ENCODE measurements at places on chromosomes 4 and X. TPM values are rescaled to one million over a fixed set of nuclear protein-coding genes. Genes with fewer than 3 reads are reported as not detected.

ARHGAP6 gene
- 1.4 TPM for total RNA-seq

L1CAM gene
- 0.24 TPM for total RNA-seq

SPATA18 gene
- total RNA-seq: 3.5 TPM

DNA sequence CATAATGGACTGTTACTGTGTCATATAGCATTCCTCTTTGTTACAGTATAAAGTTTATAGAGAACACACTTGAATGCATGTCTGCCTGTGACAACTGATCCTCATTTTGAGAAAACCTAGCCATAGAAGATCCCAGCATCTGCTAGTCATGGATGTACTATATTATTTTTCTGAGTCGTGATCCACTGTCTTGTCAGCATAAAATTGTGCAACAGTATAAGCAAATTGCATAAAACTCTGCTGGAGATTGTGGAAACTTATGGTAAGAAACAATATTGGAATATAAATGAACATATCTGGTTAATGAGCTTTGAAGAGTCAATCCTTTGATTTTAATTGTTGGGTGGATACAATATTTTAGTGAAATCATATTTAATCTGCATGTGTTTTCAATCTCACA is 3.6 kb downstream of the NEIL3 start:
- no peaks in the 10 kb centered on the region for H3K27me3 ChIP-seq
- no peaks in the 10 kb centered on the region for H3K4me1 ChIP-seq
- H3K27ac ChIP-seq: no peak overlapping the region
- no peak overlapping the region for H3K4me3 ChIP-seq
- no peak for DNase-seq
- H3K36me3 ChIP-seq: no peaks in the 10 kb centered on the region

- peaks cover 2% of the 10 kb centered on the region for H3K36me3 ChIP-seq
- DNase-seq: no peak
- no peak overlapping the region for H3K4me3 ChIP-seq
- H3K4me1 ChIP-seq: 0 out of 2 replicates have a peak, but pooled peaks cover 3% of the 10 kb centered on the region
These were observed 78.8 kb downstream of the TET2 start for GRCh38 chr4:105225500-105225899.

- no peaks in the 10 kb centered on the region for H3K4me1 ChIP-seq
- DNase-seq: no peak
- H3K36me3 ChIP-seq: no peaks in the 10 kb centered on the region
- no peaks in the 10 kb centered on the region for H3K27me3 ChIP-seq
- no peak overlapping the region for H3K27ac ChIP-seq
- H3K4me3 ChIP-seq: no peak overlapping the region
These were observed 124.0 kb downstream of the PTPN13 start for GRCh38 chr4:86718152-86718551.
